ENCODE measurements at places on chromosomes 12 and 14.

DNA sequence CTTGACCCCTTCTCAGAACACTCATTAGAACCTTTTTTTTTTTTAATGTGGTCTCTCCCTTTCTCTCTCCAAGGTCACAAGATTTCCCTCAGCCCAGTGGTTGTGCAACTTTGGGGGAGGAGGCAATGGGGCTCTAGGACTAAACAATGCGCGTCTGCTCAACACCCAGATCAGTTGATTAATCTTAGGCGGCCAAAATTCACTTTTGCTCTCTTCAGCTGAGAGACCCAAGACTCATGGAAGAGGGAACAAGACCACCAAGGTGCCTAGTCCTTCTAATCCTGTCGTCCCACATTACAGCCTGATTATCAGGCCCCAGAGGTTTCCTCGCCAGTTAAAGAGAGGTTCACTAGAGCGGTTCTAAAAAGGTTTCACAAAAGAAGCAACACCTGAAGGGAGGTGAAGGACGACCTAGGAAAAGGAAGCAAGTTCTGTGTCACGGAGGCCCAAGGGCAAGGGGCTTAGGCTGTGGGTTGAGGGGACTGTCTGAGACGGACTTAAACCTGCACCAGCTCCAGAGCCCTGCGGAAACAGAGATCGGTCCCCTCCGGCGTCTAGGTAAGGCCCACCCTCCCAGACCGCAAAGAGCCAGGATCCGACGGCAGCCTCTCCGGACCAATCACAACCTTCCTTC, 824 bp upstream of the TARBP2 start:
- no peak for DNase-seq

GRCh38 chr12:24480766-24481449, 468.0 kb downstream of the BCAT1 start:
- no peak for DNase-seq

DNA sequence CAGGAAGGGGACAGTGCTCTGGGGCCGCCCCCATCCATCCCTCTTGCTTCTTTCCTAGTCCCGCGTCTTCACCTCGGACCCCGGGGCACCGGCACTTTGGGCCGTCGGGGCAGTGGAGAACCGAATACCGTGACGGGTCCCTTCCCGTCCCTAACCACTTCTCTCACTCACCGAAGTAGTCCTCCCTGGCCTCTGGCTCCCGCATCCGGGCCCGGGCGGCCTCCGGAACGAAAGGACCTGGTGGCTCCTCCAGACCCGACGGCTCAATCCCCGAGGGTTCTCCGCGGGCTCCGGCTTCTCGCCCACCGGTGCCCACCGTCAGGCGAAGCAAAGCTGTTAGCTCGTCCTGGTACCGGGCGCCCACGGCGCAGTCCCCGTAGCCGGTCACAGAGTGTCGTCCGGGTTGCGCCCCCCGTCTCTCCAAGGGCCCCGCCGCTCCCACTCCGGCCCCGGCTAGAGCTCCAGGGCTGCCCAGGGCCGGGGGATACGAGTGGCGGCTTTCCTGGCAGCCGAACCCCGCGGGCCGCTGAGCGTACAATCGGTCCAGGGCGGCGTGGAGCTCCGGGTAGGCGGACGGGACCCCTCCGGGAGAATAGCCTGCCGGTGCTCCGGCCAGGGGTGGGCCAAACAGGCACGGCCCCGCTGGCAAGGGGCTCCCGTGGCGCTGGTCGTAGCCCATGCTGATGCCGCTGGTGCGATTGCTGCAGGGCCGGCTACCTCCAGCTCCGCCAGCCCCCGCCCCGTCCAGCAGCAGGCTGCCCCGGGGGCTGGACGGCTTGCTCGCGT, 1.1 kb downstream of the AJUBA start:
- DNase-seq, result peak; percentile 22

DNA sequence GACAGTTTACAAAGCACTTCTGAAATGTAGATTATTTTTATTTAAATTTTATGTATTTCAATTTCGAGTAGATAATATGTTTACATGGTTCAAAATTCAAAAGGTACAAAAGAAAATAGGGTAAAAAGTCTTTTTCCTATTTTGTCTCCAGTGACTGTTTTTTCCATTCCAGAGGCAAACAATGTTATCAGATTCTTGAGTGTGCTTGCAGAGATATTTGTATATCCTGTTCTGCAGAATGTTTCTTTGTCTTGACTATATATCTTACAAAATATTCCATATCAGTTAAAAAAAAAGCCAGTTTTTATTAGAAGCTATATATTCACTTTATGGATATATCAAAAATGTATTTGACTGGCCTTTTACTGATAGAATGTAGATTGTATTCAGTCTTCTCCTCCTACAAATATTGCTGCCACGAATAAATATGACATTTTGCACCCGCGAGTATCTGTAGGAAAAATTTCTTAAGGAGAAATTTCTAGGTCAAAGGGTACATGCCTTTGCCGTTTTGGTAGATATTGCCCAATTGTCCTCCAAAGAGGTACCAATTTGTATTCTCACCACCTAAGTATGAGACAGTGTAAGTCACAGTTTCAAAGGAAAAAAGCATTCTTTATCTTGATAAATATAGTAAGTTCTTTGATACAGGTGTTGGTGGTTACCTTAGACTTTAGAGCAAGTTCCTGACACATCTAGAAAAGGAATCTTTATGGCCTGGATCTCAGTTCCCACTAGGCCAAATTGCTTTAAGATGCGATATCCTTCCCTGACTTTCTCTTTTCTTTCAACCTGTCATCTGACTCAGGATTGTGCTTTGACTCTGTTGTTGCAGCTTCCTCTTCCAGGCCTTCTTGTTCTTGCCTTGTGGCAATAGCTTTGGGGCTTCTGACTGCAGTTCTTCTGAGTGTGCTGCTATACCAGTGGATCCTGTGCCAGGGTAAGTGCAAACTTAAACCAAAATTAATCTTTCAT, 2.3 kb downstream of the KLRG1 start:
- no peak for DNase-seq
